ENCODE measurements at places on chromosomes 4 and X.

GRCh38 chr4:106868381-106869035, 167.6 kb downstream of the DKK2 start:
- DNase-seq = peak; percentile 72

- DNase-seq = no peak
These were observed 256.5 kb downstream of the LDB2 start for GRCh38 chr4:16641971-16642370.

DNA sequence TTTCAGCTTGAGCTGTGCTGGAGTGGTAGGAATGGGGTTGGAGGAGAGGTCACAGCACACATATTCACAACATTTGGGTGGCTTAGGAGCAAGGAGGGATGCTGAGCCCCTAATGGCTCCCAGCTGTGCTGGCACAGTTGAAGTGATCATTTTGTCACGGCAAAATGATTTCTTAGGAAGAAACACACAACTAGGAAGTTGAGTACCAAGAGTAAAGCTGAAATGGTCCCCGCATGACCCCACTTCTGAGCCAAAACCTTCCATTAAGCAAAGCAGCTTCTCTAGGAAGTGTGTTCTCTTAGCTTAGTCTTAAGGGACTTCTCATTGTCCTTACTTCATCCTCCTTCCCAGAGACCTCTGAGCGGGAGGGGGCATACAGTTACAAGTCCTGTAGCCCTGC, 12.6 kb downstream of the CAPN6 start:
- DNase-seq = no peak

- DNase-seq = peak; percentile 10
These were observed 15.9 kb downstream of the CTAG1A start for GRCh38 chrX:154600759-154601374.

GRCh38 chr4:104465201-104465600, 29.5 kb downstream of the CXXC4 start:
- DNase-seq = no peak

DNA sequence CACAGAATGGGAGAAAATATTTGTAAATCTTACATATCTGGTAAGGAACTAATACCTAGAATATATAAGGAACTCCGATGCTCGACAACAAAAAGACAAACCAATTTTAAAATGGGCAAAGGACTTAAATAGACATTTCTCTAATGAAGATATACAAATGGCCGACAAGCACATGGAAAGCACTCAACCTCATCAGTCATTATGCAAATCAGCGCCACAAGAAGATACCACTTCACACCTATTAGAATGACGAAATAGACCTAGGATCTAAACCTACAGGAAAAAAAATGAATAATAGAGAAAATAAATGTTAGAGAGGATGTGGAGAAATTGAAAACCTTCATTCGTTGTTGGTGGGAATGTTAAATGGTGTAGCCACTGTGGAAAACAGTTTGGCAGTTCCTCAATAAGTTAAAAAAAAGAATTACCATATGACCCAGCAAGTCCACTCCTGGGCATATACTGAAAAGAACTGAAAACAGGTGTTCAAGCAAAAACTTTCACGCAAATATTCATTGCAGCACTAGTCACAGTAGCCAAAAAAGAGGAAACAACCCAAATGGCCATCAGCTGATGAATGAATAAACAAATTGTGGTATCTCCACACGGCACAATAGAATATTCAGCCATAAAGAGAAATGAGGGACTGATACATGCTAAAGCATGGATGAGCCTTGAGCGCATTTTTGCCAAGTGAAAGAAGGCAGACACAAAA, 57.3 kb upstream of the WDR19 start:
- DNase-seq = no peak

DNA sequence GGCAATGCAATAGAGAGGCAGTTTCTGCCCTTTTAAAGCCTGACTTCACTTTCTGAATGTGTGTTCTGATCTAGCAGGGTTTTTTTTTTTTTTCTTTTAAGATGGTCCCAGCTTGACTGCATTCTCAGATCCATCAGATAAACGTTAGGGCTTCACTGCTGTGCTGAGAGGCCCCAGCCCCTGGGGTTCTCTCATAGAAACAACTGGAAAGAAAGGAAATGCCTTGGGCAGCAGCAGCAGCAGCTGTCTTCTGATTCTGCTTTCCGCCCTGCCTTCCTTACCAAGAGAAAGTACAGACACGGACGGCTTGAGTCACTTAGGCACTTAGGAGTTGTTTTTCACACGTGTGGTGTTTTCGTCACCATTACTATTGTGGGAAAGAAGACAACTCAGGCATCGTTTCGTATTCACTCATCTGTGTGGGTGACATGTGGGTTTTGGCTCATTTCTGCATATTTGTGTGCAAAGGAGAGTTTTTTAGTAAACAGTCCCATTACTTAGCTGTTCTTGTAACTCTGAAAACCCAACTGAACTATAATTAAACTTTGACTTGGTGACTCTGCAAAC, 172.0 kb downstream of the PTTG2 start:
- peak; percentile 99 for DNase-seq

DNA sequence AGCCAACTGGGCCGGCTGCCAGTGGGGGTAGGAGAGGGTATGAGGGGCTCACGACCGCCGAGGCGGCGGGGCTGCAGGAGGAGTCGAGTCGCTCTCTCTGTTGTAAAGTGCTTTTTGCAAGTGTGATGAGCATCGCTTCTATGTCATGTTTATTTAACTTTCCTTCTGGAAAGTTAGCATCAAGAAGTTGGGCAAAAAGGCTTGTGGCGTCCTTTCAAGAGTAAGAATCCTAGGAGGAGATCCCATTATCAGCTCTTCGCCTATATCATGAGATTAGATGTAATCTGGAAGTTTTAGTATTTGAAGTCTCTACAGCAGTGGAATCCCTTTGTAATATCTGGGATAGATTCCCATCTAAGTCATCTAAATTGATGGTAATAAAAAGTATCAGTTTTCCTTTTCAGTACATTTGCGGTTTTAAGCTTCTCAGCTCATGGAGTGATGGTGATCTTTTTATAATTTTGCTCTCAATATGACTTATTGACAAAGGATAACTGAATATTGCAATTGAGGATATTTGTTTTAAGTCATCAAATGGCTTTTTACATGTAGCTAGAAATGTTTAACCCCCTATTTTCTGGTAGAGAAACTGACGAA, 1.7 kb downstream of the GALNT7 start:
- no peak for DNase-seq

DNA sequence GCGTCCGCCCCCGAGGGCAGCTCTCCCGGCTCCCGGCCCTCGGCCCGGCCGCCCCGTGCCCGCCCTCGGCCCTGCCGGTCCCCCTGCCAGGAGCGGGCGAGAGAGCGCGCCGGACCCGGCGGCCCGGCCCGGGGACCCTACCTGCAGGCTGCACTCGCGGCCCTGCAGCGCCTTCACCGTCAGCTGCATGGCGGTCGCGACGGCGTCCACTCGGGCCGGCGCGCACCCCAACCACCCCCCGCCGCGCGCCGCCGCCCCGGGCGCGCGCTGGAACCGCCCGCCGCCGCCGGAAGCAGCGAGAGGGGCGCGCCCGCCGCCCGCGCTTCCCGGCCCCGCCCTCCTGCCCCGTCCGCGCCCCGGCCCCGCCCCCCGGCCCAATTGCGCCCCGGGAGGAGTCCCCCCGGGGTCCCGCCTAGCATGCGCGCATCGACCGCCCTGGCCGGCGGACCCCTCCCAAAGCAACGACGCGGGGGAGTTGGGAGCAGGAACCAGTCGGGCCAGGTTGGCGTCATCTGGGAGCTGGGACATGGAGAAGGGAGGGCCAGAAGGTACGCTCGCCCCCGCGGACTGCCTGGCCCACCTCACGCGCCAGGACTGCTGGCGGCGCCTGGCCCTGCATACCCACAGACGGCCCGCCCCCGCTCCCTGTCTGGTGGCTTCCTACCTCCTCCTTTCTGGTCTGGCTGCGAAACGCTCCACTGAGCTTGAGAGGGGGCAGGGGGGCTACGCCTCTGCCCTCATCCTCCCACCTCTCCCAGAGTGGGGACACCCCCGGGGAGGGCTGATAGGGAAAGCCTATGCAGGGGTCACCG, at the start of gene UBL4A:
TSS of gene UBL4A (minus strand) at position 220 of the 812 bp plus-strand sequence. CDS start at position 189, 31 bp downstream.
- DNase-seq = peak; percentile 74

GRCh38 chr4:106426069-106426468, 57.5 kb upstream of the GIMD1 start:
- no peak for DNase-seq

DNA sequence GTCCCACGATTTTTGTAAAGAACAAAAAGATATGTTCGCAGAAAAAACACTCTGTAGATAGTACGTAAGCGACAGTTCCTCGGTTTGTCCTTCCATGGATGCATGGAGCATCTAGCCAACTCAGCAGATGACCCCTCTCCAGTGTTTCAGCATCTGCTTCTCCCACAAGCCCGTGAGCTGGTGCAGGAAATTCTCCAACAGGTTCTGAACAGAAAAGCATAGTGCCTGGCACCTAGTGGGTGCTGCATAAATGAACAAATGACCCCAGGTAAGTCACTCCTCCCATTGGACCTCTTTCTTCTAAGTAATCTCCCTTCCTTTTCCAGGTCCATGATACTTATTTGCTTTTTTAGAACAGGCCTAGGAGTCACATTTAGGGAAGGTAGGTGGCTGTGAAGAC, 966 bp upstream of the KIAA0232 start:
- no peak for DNase-seq

DNA sequence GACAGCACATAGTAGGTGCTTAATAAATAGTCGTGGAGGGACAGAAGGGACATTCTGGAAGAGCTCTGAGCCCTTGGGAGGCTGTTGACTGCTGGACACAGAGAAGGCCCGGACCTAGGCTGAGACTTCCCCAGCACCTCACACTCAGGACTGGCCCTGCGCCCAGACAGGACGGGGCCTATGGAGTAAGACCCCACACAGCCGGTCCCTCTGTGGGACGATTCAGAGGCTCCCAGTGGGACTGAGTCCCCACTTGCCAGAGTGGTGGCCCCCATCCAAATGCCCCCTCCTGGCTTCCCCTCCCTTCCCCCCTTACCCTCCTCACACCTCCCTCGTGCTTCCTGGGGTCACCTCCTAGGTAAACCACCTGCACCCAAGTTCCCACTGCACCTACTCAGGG, 8.9 kb downstream of the ABLIM2 start:
- no peak for DNase-seq

- no peak for DNase-seq
These were observed 120.5 kb downstream of the AFF1 start for GRCh38 chr4:87055311-87055710.

- DNase-seq = no peak
These were observed 16.7 kb downstream of the HADH start for GRCh38 chr4:108006361-108006760.

Data from epithelial cell of esophagus (primary cell).